NCI-H2227 treated with DMSO at 0.1 percent for 48 hours (cell line): ENCODE measurements at places on chromosomes 11 and 22.

DNA sequence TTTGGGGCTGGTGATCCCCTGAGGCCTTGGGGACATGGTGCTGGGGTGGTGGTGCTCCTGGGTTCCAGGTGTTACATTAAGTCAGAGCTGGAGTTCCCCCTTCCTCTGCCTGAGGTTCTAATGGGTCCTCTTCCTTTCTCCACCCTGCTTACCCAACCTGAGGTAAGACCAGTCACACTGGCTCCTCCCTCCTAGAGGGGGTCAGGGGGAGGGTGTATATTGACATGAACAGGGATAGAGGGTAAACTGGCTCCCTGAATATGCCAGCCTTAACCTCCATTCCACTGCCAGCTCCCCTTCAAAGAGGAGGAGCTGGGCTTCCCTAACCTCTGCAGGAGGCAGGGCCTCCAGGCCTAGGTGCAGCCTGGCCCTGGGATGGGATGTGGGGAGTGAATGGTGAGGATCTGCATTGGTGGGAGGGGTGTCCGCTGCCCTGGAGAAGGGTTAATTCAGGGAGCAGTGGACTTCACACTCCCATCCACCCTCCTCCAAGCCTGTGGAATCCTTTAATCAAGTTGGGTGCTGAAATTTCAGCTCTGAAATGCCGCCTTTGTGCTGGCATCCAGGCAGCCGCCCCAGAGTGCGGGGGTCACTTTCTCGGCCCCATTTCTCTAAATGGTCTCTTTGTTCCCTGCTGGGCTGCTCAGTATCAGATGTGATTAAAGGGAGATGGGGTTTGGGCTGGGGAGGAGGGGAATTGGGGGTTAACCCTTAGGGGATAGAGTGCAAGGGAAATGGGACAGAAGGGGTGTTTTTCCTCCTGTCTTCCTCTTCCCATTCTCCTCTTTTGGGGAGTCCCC lies 15.2 kb downstream of the POLR2F start:
- DNase-seq = no peak

GRCh38 chr11:34356576-34356912 lies 1.3 kb downstream of the ABTB2 start:
- peak; percentile 32 for DNase-seq

DNA sequence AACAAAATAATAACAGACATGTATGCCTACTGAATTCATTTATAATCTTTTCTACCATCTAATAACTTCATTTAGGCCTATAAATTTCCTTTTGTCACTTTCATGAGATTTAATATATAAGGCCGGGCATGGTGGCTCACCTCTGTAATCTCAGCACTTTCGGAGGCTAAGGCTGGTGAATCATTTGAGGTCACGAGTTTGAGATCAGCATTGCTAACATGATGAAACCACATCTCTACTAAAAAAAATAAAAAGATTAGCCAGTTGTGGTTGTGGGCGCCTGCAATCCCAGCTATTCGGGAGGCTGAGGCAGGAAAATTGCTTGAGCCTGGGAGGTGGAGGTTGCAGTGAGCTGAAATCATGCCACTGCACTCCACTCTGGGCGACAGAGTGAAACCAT lies 14.2 kb upstream of the NTM start:
- no peak for DNase-seq

DNA sequence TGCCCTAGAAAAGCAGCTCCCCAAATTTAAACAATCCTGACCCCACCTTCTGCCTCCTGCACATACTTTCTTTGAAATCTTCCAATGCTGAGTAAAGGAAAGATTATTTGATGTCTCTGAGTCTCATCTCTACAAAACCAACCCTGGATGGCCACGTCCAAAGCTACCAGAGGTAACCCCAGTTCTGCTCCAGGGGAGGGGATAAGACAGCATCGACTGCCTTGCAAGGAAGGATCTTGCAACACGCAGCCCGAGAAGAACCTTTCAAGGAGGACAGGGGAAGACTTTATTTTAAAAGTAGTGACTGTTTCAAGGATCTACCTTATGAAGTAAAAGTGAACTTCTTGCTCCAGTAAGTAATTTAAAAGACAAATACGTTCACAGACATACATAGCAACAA lies 66.5 kb upstream of the TMEM45B start:
- no peak for DNase-seq

GRCh38 chr11:85582111-85582510 lies 45.0 kb downstream of the DLG2 start:
- DNase-seq = no peak

DNA sequence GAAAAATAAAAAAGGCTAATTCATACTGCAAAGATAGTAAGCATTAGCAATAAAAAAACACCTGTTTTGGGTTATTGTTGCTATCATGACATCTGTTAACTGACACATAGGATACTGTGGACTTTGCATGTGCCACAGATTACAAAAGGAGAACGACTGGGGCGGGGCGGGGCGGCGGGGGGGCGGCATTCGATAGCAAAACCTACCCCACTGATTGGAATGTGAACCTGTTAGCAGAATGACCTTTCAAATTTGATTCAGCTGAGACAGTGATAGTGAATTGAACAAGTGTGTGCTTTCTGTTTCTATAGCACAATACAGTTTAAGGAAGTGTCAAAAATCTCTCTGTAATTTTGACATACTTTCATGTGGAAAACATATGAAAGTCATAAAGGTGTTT lies 14.9 kb downstream of the MMP20 start:
- no peak for DNase-seq

DNA sequence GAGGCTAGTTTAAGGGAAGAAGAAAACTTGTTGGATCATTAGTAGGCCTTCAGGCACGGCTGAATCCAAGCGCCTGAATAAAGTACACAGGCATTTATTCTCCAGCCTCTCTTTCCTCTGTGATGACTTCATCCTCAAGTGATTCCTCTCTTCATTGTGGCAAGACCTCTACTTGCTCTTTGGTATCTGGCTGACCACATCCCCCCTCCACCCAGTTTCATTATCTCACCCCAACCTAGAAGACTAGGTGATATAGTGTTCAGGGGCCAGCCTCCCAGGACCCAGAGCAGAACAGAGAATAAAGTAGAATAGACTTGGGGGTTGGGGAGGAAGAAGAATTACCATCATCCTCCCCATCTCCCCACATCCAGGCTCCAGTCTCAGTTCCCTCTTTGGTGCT lies 189.3 kb downstream of the MIAT start:
- no peak for DNase-seq

DNA sequence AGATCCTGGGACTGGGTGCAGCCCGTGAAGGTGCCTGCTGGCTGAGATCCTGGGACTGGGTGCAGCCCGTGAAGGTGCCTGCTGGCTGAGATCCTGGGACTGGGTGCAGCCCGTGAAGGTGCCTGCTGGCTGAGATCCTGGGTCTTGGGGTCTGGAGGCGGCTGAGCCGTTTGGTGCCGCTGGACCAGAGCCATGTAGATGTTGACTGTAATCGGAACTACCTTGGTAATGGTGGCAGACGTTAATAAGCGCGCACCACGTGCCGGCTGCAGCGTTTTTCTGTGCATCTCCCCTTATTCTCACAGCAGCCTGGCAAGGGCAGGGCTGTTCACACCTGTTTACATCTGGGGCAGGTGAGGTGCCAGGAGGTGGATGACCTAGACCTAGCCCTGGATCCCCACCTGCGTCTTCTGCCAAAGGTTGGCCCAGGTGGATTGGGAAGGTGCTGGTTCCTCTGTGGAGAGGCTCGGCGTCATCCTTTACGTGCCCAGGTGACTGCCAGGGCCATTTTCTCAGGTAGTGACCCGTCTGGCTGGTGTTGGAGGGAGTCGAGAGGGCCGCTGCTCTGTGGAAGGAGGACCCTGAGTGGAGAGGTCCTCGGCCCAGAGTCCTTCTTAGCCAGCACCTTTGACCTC lies 382.5 kb downstream of the TBC1D22A start:
- DNase-seq = no peak

GRCh38 chr11:69344570-69345145 lies 50.7 kb downstream of the MYEOV start:
- DNase-seq = no peak

- DNase-seq = no peak
These were observed 40.8 kb downstream of the TBC1D22A start for GRCh38 chr22:46803031-46803880.

- no peak for DNase-seq
These were observed 357.2 kb downstream of the OPCML start for GRCh38 chr11:133175103-133175502.

GRCh38 chr11:86800076-86800959 lies at the start of gene PRSS23:
PRSS23 (plus strand) TSS chr11:86800542; CDS start chr11:86807644, 7,102 bp downstream.
- peak; percentile 34 for DNase-seq

DNA sequence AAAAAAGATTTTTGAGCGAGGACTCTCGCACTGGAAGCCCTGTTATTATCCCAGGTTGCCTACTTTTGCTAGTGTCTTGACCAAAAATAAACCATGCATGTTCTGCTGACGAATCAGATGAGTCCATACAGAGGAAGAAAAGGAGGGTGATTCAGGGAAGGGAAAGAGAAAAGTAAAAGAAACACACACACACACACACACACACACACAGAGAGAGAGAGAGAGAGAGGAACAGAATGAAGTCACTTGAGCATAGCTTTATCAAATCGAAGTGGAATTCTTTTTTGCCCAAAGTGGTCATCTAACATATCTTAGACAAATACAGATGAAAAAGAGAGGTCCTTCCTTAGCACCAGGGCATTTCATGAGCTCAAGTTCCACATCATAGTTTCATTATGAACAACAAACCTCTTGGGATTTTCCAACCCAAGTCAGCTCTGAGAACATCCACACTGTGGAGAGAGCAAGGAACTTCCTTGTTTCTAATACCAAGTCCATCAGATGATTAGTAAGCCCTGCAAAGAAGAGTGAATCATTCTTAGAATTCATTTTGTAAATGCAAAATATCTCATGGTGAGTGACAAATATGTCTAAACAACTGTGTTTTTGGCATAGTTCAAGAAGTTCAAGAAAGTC lies 7.7 kb upstream of the MMP12 start:
- no peak for DNase-seq

GRCh38 chr11:92859156-92859690 lies 110.2 kb upstream of the MTNR1B start:
- DNase-seq = no peak

GRCh38 chr11:100932474-100933100 lies 197.0 kb downstream of the PGR start:
- no peak for DNase-seq

DNA sequence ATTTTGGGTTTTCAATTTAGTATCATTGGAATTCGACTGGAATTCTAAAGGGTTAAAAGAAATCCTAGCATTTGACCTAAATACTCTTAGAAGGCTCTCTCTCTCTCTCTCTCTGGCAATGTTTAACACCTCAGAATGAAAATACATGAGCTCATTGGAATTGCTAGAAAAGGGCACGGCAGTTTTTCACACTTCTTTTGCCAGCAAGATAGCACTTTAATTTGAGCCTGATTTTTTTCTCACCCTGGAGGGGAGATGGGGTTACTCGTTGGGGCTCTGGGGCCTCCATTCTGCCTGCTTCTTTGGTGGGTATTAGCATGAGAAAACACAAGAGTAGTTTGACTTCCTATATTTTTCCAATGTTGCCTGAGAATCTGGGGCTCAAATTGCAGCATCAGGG lies 22.8 kb upstream of the CLMP start:
- no peak for DNase-seq

DNA sequence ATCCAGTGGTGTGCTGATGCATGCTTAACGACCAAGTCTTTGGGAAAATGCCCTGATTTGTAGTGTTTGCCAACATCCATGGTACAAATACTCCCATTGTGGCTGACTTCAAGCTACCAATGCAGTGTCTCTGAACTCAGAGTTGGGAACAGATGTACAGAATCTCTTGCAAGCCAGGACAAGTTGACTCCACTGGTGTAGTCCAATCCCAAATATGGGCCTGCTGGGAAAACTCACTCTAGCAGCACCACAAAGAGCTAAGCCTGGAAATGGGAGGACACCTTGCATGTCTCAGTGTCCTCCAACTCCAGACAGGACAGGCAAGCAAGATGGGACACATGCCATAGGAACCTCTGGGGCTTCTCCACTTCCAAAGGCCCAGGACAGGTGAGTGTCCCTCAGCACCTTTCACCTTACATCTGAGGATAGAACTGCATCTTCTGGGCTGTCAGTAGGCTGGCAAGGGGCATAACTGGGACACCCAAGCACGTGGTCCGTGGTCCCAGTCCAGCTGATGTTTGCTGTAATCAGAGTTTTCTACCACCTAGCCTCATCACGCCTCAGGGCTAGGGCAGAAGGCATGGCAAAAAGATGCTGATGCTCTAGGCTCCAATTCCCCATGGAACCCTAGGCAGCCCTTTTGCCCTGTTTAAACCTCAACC lies 6.5 kb downstream of the LMO1 start:
- DNase-seq = no peak

GRCh38 chr22:33766091-33766490 lies 154.2 kb downstream of the LARGE1 start:
- no peak for DNase-seq

GRCh38 chr11:6319001-6319703 lies 1.1 kb downstream of the CAVIN3 start:
- DNase-seq = no peak

- DNase-seq = no peak
These were observed 86.5 kb upstream of the CLDN5 start for GRCh38 chr22:19610518-19611253.

GRCh38 chr11:15835788-15836411 lies 520.4 kb downstream of the SOX6 start:
- DNase-seq = no peak

DNA sequence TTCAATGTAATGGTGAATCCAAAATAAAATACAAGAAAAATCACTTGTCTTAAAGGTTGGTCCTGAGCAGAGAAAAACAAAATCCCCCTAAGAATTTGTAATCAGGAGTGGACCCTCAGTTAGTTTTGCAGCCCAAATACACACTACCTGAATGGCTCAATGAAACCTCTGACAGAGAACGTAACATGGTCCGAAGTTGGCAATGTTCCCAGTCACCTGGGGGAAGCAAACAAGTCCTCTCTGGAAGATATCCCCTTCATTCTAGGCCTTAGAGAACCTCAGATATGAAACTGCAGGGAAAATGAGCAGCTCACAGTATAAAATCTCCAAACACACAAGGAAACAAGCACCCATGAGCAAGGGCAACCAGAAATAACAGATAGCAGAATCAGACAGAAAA lies 58.2 kb downstream of the MORC2 start:
- DNase-seq = no peak

GRCh38 chr11:8382436-8383053 lies 118.9 kb upstream of the LMO1 start:
- peak; percentile 68 for DNase-seq

DNA sequence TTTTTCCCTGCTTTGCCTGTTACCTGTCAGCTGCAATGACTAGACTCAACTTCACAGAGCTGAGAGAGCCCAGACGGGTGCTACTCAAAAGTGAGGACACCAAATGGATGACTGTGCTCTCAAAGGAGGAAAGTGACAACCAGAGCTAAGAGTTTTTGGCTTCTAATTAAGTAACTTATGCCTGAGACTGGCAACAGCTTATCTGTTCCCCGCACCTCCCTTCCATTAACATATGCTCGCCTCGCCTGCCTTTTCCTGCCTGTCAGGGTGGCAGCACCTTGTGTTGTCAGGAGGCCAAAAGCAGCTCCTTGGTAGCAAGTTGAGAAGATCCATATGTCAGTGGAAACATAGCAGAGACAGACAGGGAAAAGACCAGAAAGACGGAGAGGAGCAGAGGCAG lies 573.9 kb upstream of the KIRREL3 start:
- DNase-seq = no peak
